ENCODE measurements at places on chromosomes 7 and 10. TPM values are rescaled to one million over a fixed set of nuclear protein-coding genes. Genes with fewer than 3 reads are reported as not detected.

DNA sequence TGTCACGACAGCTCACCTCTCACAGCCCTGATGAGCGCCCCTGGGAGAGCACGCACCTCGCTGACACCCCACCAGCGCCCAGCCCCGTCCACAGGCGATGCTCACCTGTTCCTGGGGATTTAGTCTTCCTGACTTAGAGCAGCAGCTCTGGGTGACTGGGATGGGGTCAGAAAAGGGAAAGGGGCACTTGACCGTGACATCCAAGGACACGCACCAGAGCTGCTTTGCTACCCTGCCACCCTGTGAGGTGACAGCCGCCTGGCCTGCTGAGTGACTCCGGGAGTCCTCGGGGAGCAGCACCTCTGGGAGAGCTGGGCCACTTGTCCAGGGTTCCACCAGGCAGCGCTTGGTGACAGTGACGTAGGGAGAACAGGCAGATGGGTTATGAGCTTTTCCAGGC lies 148.2 kb downstream of the PRKAG2 start:
- no peak for DNase-seq

- DNase-seq = peak; percentile 25
Measured at GRCh38 chr7:33905389-33906032, at the start of gene BMPER. Gene BMPER, plus strand, starts transcription at chr7:33905539. Its CDS starts 75 bp downstream, at chr7:33905614.

DNA sequence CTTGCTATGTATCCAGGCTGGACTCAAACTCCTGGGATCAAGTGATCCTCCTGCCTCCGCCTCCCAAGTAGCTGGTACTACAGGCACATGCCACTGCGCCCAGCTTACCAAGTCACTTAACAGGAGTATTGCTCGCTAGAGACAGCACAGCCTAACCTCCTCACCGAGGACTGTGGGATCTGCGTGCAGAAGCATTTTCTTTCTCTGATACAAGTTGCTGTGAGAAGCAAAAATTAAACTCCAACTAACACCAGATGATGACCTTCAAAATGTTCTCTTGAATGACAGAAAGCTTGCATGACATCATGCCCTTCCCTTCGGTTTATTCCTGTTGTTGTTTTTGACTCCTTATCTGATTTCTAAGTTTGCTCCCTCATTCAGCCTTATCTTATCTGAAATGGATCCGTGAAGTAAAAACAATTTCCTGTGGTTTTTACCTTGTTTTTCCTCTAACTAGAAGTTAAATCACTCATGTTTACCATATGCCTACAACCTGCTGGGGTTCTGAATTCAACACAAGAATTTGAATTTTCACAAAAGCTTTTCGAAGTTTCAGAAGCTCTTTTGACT lies 94.4 kb upstream of the KIF5B start:
- DNase-seq = no peak

GRCh38 chr7:143499743-143500348 lies 22.2 kb downstream of the TAS2R41 start:
- no peak for DNase-seq

DNA sequence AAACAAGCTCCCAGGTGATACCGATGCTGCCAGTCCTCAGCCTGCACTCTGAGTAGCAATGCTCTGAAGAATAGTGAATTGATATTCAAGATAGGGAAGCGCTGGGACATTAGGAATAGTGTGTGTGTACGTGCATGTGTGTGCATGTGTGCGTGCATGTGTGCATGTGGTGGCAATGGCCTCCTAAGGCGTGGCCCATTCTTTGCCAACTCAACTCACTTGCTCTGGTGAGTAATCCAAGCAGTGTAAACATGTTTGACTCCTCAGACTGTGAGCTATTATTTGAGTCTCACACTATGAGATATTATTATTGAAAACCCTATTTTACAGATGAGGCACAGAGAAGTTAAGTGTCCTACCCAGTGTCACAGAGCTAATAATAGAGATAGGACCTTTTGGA lies 186.6 kb downstream of the RAB11FIP2 start:
- DNase-seq = no peak

DNA sequence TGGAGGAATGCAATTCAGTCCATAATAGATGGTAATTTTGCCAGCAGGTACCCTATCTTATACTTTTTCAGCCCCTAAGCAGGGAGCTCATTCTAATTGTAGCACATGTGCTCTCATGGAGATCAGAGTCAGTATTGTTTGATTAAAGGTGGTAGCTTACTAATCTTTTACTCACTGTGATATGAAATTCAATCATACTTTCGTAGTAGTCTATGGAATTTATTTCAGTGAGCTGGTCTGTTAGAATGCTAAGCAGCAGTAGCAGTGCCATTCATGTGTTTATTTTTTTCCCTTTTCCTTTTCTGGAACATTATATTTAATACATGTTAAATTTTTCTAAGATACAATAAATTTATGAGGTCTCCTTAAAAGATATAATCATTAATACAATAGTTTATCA lies 109.0 kb downstream of the ST7 start:
- no peak for DNase-seq

DNA sequence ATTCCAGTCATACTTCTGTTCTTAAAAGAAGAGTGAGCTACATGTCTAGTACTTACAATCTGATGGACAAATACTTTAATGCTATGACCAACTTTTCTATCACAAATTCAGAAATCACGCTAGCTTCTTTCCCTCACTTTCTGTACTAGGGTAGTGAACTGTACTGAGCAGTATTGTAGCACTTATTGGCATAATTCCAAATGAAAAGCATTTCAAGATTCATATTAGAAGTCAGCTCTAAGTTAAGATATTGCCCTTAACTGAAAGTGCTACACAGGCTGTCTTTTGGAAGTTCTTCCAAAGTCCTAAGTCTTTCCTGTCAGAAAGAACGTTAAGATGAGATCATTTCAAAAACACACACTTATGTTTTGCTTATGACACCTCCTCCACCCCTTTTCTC lies 13.4 kb downstream of the P4HA1 start:
- no peak for DNase-seq

DNA sequence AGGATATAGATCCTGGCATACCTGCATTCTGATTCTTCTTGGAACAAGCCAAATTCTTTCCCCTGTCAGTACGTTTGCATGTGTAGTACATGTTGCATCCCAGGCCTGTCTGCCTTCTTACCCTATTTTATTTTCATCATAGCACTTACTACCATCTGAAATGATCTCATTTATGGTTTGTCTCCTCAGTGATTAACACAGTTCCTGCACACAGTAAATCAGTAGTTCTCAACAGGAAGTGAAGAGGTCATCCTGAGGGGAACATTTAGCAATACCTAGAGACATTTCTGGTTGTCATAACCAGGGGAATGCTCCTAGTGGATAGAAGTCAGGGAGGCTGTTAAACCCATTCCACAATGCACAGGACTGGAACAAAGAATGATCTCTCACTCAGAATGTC lies 38.2 kb upstream of the SLC26A4 start:
- no peak for DNase-seq

GRCh38 chr7:116392806-116393205 lies 106.7 kb upstream of the CAV2 start:
- no peak for DNase-seq

DNA sequence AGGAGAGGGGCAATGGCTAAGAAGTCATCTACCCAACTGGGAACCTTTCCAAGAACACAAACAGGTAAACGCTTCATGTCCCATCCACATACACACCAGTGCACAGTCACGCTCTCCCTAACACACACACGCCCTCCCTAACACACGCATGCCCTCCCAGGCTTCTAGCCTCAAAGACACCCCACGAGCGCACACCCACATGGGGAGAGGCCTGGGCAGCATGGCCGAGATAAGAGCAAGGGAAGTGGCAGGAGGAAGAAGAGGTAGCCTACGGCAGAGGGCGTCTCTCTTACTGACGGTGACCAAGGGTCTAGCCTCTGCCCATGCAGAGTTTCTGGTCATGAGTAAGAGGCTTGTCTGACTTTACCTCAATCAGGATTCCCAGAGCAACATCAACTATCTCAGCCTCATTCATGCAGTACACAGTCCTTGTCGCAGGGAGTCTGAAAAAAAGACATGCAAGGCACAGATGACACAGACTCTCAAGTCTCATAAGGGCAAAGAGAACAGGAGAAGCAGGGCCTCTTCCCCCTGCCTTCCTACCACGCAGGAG lies 3.1 kb downstream of the CYREN start:
- DNase-seq = no peak

DNA sequence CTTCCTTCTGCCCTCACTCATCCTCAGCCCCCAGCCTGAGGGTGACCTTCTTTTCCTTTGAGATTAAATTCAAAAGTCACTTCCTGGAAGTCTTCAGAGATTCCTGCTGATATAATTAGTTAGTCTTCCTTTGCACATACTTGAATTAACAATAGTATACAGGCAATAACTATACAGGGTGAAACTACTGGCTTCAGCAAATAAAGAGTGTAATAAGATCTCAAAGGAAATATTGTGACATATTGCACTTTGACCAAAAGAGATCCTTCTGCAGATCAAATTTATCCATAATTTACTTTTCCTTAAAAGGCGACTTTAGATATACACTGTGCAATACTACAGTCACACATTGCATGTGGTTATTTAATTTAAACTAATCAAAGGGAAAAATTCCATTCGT lies 123.8 kb downstream of the SEMA3A start:
- no peak for DNase-seq

- no peak for DNase-seq
Measured at GRCh38 chr7:35871856-35872255, 71.0 kb downstream of the SEPTIN7 start.

DNA sequence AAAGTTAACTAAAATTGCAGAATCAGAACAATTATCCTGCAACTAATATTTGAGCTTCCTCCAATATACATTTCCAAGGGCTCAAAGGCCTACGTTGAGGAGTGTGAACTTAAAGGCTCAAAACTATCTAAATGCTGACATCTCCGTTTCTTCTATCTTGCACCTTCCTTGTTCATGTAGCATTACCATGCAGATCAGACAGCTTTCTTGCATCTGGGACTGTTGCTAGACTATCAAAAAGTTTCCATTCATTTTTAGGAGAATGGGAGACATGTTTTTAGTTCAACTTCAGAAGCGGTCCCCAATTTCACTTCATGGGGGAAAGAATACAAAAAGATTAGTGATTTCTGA lies 2.9 kb downstream of the ANKRD1 start:
- DNase-seq = no peak

GRCh38 chr7:104960741-104961448 lies 53.1 kb upstream of the KMT2E start:
- no peak for DNase-seq

- DNase-seq = no peak
Measured at GRCh38 chr10:13924040-13924725, 337.4 kb downstream of the PRPF18 start.

DNA sequence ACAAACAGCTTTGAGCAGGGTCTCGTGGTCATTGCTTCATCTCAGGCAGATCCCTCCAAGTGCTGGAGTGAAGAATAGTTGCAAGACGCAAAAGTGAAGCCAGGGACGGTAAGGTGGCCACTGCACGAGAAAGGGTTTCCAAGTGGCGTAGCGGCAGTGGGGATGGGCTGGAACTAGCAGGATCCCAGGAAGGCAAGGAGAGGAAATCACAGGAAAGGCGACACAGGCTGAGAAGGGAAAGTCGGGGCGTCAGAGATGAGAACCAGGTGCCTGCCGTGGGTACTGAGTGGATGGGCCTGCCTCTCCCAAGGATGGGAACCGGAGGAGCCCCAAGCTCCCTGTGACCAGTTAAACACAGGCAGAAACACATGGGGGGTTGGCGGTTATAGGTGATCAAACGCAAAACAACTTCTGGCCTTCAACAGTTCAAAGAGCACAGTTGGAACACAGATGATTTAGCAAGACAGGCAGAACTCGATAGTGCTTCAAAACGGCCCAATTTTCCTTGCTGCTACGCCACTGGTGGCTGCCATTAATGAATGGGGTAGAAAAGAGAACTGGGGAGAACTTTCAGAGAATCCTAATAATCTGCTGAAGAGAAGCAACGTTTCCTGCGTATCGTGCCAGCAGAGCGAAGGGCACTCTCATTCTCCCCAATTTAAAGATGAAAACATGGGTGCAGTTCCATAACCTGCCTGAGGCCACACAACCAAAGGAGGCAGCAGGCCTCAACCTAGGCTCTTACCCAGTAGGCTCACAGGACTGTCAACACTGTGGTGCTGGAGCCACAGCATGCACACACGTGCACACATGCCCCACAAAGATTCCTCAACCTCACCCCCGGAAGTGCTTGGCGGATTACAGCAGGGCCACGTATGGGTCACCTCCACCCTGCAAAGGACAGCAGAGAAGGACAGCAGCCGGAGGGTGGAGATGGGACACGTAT lies 61.9 kb downstream of the MAD1L1 start:
- DNase-seq = no peak

DNA sequence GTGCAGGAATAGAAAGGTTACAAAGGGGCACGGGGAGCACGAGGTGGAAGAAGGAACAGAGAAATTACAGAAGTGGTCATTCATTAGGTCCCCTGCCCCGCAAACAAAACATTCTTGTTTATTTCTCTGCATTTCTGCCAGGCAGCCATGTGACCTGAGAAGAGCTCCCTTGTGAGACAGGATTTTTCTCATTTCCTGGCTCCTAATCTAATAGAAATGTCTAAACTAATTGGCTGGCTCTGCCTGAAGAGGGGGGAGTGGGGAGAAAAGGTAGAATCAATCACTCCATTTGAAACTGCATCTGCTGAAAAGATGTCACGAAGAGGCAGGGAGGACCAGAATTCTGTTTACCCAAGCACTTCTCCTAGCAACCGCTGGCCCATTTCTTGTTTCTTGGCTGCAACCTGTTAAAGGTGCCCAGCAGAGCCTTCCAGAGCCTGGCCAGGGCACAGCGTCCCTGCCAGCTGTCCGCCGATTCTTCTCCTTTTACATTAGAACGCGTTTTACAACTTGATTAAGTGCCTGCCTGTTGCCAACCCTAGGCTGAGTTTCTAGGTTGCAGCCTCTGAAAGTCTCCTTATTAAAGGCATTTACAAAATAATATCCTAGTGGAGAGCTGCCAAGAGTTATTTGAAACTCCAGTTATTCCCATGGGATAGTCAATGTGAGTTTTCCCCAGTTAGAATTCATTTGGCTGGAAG lies 1227.6 kb downstream of the TYW1 start:
- no peak for DNase-seq

- DNase-seq = no peak
Measured at GRCh38 chr10:11824376-11824775, 1.2 kb downstream of the PROSER2 start.

The ARHGEF35 gene
- 10.5 TPM for total RNA-seq

The LIPK gene
- total RNA-seq = not detected

The CREM gene
- 26.8 TPM for total RNA-seq

The KCNMA1 gene
- total RNA-seq = 101 TPM

The CYP2W1 gene
- 0.46 TPM for total RNA-seq

The CCDC136 gene
- 25.3 TPM for total RNA-seq

The TMEM213 gene
- total RNA-seq = 0.12 TPM

The NUDCD3 gene
- 122 TPM for total RNA-seq

The LEP gene
- not detected for total RNA-seq

The GIMAP4 gene
- 39.9 TPM for total RNA-seq

The OR2A42 gene
- not detected for total RNA-seq

The FAM180A gene
- 13.7 TPM for total RNA-seq

The EMX2 gene
- 2.9 TPM for total RNA-seq

The NPS gene
- total RNA-seq = not detected

All from mucosa of gallbladder (tissue), 1 donor.